Fibroblast of the conjunctiva (primary cell): ENCODE measurements at places on chromosomes 11 and 22.
A peak's percentile ranks its signal among the peaks of the same experiment; 100 is the strongest.

- no peak for DNase-seq
Measured at GRCh38 chr11:83477772-83478171, 191.6 kb upstream of the CCDC90B start.

DNA sequence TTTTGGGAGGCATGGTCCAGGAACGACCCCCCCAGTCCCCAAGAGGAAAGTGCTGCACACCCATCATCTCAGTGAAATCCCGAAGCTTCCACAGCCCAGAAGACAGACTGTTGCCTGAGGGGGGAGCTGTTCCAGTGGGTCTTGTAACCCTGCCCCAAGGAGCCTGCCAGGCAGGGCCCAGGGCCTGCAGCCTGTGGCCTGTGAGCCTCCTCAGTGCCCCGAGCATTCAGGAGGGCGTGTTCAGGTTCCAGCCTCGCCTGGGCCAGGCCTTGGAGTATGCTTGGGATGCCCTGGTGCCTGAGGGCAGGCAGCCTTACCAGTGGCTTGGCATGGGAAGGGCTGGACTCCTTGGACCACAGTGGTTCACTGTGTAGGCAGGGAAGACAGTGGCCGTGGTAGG lies 18.0 kb upstream of the CABP2 start:
- no peak for DNase-seq

- DNase-seq, result peak; percentile 18
Measured at GRCh38 chr11:72760539-72761405, 8.6 kb upstream of the ARAP1 start.

DNA sequence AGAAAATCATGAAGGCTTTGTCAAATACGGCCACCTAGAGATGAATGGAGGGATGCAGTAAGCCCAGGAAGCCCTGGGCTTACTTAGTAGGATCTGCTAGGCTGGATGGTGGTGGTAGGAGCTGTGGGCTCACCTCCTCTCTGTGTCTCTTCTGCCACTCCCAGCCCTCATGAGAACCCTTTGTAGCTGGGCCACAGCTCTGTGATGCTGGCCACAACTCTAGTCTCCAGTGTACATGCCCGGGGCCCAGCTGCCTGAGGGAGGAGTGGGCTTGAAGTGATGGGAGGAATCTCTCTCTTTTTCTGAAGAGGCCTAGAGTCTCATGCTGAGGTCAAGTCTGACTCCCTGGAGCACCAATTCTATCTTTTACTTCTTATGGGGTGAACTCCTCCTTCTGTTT lies 32.4 kb upstream of the SYT13 start:
- no peak for DNase-seq

GRCh38 chr11:96257972-96258934 lies 84.7 kb downstream of the MAML2 start:
- no peak for DNase-seq

- DNase-seq, result no peak
Measured at GRCh38 chr22:27462190-27462589, 339.4 kb downstream of the MN1 start.
